ENCODE measurements at places on chromosomes 1 and 21.

DNA sequence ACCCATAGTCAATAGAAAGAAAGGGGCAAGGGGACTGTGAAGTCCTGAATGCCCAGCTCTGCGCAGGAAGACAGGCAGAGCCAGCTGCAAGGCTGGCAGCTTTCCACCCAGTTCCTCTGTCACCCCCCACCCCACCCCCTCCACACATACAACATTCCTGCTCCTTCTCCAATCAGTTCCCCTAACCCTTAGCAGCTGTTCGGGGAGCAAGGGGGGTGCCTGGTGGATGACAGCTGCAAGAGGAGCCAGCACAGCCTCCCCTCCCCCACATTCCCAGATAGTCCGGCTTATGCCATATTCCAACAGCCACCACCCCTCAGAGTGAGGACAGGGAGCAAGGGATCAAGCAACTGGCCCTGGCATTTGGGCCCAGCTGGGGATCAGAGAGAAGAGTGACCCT lies 9.7 kb downstream of the ARHGEF2 start:
- no peaks in the 10 kb centered on the region for H3K27me3 ChIP-seq
- H3K27ac ChIP-seq = peak overlapping the region; percentile 5
- H3K36me3 ChIP-seq = peaks cover 2% of the 10 kb centered on the region
- DNase-seq = no peak
- H3K4me1 ChIP-seq = peaks cover 39% of the 10 kb centered on the region

DNA sequence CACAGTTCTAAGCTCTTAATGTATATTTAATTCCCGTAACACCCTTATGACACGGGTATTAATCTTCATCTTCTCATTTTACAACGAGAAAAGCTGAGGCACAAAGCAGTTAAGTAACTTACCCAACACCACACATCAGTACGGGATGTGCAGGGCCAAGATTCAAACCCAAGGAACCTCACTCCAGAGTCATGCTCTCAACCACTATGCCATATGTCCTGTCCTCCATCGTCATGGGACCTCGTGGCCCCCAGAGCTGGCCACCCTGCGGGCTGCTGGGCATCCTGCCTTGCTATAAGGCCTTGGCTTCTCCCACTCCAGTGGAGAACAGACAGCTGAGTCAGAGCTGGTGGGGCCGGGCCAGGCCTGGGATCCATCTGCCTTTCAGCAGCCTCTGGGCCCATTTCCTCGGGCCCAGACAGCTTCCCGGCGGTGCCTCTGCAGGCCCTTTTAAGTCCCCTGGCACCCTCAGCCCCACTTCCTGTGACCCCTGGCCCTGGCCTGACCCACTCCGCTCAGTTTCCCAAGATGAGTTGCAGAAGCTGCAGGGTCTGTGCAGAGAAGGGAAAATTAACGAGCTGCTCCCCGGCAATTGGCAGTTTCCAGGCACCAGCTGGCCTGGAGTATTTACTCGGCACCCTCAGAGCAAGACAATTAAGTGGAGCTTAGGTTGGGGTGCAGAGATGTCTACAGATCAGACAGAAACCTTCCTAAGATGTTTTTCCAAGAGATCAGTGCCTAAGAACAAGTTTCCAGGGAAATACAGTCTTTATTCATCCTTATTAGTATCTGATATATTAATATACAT lies 98.2 kb downstream of the EPHB2 start:
- no peak for DNase-seq
- H3K36me3 ChIP-seq = no peaks in the 10 kb centered on the region
- no peak overlapping the region for H3K27ac ChIP-seq
- no peaks in the 10 kb centered on the region for H3K27me3 ChIP-seq

GRCh38 chr1:148334339-148335130 lies 148.6 kb downstream of the PPIAL4G start:
- DNase-seq = peak; percentile 55
- no peaks in the 10 kb centered on the region for H3K27me3 ChIP-seq
- H3K4me1 ChIP-seq = peaks cover 3% of the 10 kb centered on the region

- no peak overlapping the region for H3K27ac ChIP-seq
- no peaks in the 10 kb centered on the region for H3K27me3 ChIP-seq
- no peak overlapping the region for H3K4me3 ChIP-seq
- H3K36me3 ChIP-seq = no peaks in the 10 kb centered on the region
- DNase-seq = no peak
These were observed 10.7 kb upstream of the NTPCR start for GRCh38 chr1:232939748-232940147.

DNA sequence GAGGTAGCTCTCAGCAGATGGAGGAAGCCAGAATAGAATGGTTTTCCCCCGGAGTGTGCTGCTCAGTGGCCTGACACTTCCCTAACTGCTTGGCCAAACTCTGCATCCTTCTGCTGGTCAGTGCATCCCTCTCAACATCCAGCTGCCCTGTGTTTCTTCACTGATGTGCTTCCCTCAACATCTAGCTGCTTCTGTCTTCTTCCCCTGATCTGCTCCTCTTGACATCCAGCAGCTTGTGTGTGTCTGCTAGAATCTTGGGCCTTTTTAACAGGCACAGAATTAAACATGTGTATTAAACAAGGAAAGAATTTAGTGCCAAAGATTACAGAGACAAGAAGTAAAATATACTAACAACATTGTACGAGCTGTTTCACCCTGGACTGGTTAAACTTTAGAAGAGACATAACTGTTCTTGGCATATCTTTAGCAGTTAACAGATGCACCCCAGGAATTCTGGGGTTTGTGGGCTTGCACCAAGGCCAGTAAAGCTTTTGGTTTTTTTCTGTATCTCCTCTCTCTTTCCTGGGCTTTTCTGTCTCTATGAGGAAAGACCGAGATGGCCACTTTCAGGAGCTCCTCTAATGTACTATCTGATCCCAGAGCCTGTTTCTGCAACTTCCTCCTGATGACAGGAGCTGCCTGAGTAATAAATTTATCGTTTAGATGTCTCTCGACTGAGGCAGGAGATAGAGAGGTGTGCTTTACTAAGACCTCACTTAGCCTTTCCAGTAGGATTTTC lies 34.8 kb upstream of the HSD3B1 start:
- no peaks in the 10 kb centered on the region for H3K36me3 ChIP-seq
- H3K27ac ChIP-seq = no peak overlapping the region
- no peaks in the 10 kb centered on the region for H3K27me3 ChIP-seq

DNA sequence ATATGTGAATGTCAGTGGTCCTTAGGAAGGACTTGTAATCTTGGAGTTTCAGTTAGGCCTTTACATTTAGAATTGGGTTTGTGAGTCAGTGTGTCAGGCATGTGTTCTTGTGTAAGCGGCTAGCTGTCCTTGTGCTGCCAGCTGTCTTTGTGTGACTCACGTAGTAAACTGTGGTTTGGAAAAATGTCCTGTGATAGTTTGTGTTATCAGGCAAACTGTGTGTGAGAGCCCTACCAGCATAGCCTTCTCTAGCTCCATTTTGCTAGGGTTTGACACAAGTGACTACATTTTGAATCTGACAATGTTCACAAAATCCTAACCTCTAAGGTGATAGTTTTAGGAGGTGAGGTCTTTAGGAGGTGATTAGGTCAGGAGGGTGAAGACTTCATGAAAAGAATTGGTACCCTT lies 6.9 kb upstream of the SLC35D1 start:
- H3K4me1 ChIP-seq = no peaks in the 10 kb centered on the region
- no peaks in the 10 kb centered on the region for H3K36me3 ChIP-seq
- DNase-seq = no peak
- H3K4me3 ChIP-seq = no peak overlapping the region
- no peak overlapping the region for H3K27ac ChIP-seq
- no peaks in the 10 kb centered on the region for H3K27me3 ChIP-seq

DNA sequence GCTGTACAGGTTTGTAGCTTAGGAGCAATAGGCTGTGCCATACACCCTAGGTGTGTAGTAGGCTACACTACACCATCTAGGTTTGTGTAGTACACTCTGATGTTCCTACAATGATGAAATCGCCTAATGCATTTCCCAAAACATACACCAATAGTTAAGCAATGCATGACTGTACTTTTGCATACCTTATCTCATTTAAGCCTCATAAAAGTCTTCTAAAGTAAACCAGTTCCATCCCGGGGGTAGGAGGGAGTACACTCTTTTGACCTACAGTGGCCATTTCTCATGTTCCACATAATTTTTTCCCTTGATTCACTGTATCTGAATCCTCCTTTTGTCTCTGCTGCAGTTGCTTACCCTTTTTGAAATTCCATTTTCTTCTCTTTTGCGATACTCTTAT lies 12.2 kb downstream of the TRMT13 start:
- H3K36me3 ChIP-seq = peaks cover 74% of the 10 kb centered on the region
- DNase-seq = no peak
- H3K27me3 ChIP-seq = no peaks in the 10 kb centered on the region

DNA sequence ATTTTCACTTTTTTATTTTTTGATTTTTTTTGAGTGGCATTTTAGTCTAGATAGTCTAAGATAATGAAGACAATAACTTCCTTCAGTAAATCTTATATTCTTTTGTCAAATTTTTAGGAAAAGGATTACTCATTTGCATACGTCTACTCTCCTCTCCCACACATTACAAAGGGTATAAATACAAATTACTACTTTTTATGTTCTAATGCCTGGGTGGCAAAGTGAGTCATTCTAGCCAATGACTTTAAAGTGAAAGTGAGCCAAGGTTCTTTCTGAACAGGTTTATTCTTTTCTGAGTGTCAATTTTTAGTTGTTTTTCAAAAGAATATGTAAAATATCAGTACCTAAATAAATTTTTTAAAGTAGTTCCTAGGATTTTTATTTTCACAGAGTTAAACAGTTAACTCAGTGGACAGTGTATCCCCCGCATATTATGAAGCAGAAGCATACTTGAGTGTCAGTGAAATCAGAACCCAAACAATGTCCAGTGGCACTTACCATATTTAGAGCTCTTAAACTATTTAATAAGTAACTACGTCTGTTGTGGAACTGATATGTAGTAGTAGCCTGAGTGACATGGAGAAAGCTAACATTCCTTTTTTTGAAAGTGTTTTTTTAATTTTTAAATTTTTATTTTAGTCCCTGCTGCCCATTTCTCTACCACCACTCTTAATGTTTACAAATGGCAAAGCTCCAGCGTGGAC lies 141.7 kb downstream of the PHTF1 start:
- DNase-seq = no peak
- no peak overlapping the region for H3K4me3 ChIP-seq
- H3K36me3 ChIP-seq = peaks cover 3% of the 10 kb centered on the region
- H3K4me1 ChIP-seq = no peaks in the 10 kb centered on the region
- H3K27ac ChIP-seq = no peak overlapping the region

DNA sequence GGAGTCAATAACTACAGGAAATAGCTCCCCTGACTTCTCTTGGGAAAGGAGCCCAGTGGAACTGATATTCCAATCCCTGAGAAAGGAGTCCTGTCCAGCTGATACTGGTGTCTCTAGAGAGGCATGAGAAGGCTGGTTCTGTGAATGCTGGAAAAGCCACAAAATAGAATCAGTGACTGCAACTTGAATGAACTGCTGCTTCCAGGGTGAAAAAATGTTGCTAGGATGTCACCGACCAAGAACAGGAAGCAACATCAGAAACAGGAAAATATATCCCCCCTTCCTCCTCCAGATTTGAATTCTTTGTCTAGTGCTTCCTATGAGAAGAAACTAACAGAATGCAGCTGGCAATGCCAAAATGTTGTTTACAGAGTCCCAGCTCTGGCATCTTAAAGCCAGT lies 269.3 kb upstream of the LYPLAL1 start:
- no peak overlapping the region for H3K27ac ChIP-seq
- no peaks in the 10 kb centered on the region for H3K4me1 ChIP-seq
- no peak for DNase-seq
- no peak overlapping the region for H3K4me3 ChIP-seq

GRCh38 chr1:204523605-204524215 lies 7.5 kb downstream of the MDM4 start:
- no peak overlapping the region for H3K27ac ChIP-seq
- no peak overlapping the region for H3K4me3 ChIP-seq
- H3K4me1 ChIP-seq = peaks cover 2% of the 10 kb centered on the region
- H3K36me3 ChIP-seq = peaks cover 29% of the 10 kb centered on the region
- no peak for DNase-seq
- H3K27me3 ChIP-seq = no peaks in the 10 kb centered on the region

DNA sequence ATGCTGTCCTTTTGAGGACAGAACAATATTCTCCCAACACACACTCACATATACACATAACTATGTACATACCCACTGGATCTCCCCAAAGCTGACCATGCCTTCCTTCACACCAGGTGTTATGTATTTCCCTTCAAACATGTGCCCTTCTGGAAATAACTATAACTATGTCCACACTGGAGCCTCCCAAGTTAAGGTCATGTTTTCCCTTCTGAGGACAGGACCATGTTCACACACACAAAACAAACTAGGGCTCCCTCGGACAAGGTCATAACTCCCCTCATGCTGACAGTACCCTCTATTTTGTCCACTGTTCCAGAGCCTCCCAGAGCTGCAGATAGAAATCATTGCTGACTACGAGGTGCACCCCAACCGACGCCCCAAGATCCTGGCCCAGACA lies 7.8 kb downstream of the MMACHC start:
- no peak overlapping the region for H3K4me3 ChIP-seq
- H3K27me3 ChIP-seq = no peaks in the 10 kb centered on the region
- H3K27ac ChIP-seq = no peak overlapping the region
- H3K4me1 ChIP-seq = peaks cover 10% of the 10 kb centered on the region
- no peak for DNase-seq

GRCh38 chr1:209627027-209627731 lies 25.0 kb downstream of the LAMB3 start:
- no peak overlapping the region for H3K27ac ChIP-seq
- peak overlapping the region; percentile 51 for H3K4me3 ChIP-seq
- H3K27me3 ChIP-seq = no peaks in the 10 kb centered on the region
- DNase-seq = no peak
- H3K4me1 ChIP-seq = peaks cover 26% of the 10 kb centered on the region

- peak overlapping the region; percentile 63 for H3K27ac ChIP-seq
- peaks cover 8% of the 10 kb centered on the region for H3K36me3 ChIP-seq
- no peak overlapping the region for H3K4me3 ChIP-seq
- no peak for DNase-seq
These were observed 32.4 kb downstream of the EIF2D start for GRCh38 chr1:206579747-206580437.

- H3K27me3 ChIP-seq = no peaks in the 10 kb centered on the region
- H3K4me3 ChIP-seq = no peak overlapping the region
- no peak overlapping the region for H3K27ac ChIP-seq
- no peaks in the 10 kb centered on the region for H3K4me1 ChIP-seq
- no peaks in the 10 kb centered on the region for H3K36me3 ChIP-seq
These were observed 67.2 kb upstream of the B3GALNT2 start for GRCh38 chr1:235571482-235571881.

DNA sequence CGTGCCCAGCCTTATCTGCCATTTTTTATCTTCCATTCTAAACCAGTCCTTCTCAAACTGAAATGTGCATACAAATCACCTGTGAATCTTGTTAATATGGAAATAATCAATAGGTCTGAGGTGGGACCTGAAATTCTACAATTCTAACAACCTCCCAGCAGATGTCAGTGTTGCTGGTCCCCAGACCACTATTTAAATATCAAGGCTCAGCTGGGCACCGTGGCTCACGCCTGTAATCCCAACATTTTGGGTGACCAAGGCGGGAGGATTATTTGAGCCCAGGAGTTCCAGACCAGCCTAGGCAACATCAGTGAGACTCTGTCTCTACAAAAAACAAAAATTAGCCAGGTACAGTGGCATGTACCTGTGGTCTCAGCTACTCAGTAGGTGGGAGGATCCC lies 4.1 kb downstream of the UQCRHL start:
- no peaks in the 10 kb centered on the region for H3K27me3 ChIP-seq
- H3K4me3 ChIP-seq = no peak overlapping the region
- H3K27ac ChIP-seq = no peak overlapping the region
- no peaks in the 10 kb centered on the region for H3K36me3 ChIP-seq

GRCh38 chr1:205580140-205580922 lies 51.5 kb downstream of the ELK4 start:
- no peak overlapping the region for H3K27ac ChIP-seq
- peaks cover 12% of the 10 kb centered on the region for H3K27me3 ChIP-seq
- H3K4me3 ChIP-seq = no peak overlapping the region

- H3K27me3 ChIP-seq = no peaks in the 10 kb centered on the region
- H3K4me1 ChIP-seq = no peaks in the 10 kb centered on the region
- no peak overlapping the region for H3K4me3 ChIP-seq
- H3K27ac ChIP-seq = no peak overlapping the region
- no peaks in the 10 kb centered on the region for H3K36me3 ChIP-seq
These were observed 27.0 kb downstream of the DISC1 start for GRCh38 chr1:231653632-231654031.
